ENCODE measurements at places on chromosomes 5 and 9.

DNA sequence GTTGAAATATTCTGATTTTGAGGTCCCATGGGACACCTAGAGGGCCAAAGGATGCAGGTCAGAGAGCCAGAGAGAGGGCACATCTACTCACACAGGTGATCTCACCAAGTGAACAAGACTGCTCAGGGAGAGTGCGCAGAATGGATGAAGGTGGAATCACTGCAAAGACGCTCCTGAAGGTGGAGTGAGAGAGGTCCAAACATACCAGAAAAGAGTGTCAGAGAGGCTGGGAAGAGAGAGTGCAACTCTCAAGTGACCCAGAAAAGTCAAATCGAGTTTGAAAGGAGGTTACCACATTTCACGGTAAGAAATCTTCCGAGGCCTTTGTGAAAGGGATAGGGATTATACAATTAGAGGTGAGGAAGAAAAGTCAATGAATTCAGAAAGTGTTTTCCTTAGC, 173.4 kb downstream of the EPB41L4A start:
- DNase-seq, result no peak

GRCh38 chr9:127181315-127181580, 58.8 kb upstream of the ANGPTL2 start:
- DNase-seq, result no peak

GRCh38 chr9:86601697-86602096, 247.5 kb upstream of the TUT7 start:
- DNase-seq, result no peak

- DNase-seq, result no peak
These were observed 6.6 kb upstream of the ENC1 start for GRCh38 chr5:74647096-74647495.

GRCh38 chr9:123338710-123339665, 17.0 kb upstream of the CRB2 start:
- no peak for DNase-seq

All from cerebellar cortex (tissue), 1 donor.